ENCODE measurements at places on chromosomes 2 and 18. TPM values are rescaled to one million over a fixed set of nuclear protein-coding genes. Genes with fewer than 3 reads are reported as not detected.

- H3K4me1 ChIP-seq = peaks cover 19% of the 10 kb centered on the region
- no peak overlapping the region for H3K4me3 ChIP-seq
- H3K27me3 ChIP-seq = no peaks in the 10 kb centered on the region
- H3K36me3 ChIP-seq = no peaks in the 10 kb centered on the region
- peak; percentile 63 for DNase-seq
Measured at GRCh38 chr2:105671156-105671555, 73.6 kb upstream of the NCK2 start.

DNA sequence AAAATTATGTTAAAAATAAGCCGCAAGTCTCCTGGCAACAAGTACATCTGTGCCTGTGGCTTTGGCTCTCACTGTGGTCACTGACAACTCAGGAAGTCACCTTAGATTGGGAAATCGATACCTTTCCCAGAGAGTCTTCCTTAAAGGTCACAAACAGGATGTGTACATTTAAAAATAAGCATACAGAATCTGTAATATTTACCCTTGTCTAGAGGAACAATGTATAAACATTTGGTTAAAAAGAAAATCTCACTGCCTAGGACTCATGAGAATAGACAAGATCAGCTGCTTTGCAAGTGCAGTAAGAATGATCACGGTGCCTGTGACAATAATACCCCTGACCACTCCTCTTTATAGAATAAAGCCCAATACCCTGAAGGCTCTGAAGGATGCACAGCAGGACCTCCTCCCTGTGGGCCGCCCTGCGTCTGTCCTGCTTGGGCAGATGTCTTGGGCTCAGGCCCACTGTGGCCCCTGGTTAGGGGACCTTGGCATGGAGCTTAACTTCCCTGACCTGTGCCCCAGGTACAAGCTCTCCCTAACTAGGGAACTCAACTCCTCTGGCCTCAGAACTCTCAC lies 98.0 kb upstream of the MGAT4A start:
- DNase-seq = no peak
- no peaks in the 10 kb centered on the region for H3K27me3 ChIP-seq
- peaks cover 55% of the 10 kb centered on the region for H3K4me1 ChIP-seq
- no peak overlapping the region for H3K4me3 ChIP-seq

DNA sequence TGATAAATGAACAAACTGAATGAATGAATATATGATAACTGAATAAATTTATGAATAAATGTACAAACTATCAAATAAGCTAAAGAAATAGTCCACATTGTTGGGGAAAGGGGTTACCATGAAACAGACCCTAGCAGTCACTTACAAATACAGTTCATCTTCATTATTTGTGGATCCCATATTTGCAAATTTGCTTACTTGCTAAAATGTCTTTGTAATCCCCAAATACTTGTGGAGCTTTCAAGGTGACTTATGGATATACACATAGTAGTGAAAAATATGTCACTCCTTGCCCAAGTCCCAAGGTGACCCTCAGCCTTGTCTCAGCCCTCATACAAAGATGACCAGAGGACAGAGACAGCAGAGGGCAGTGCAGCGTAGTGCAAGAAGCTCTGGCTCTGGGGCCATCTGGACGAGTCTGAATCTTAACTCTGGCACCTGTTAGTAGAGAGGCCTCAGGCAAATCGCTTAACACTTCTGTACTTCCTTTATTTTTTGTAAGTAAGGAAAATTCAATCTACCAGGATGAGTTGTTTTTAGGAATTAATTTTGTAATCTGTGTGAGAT lies 3.1 kb downstream of the PAIP2B start:
- H3K27me3 ChIP-seq = no peaks in the 10 kb centered on the region
- H3K4me3 ChIP-seq = peak overlapping the region; percentile 90
- peak; percentile 64 for DNase-seq
- peak overlapping the region; percentile 95 for H3K27ac ChIP-seq
- H3K36me3 ChIP-seq = no peaks in the 10 kb centered on the region

DNA sequence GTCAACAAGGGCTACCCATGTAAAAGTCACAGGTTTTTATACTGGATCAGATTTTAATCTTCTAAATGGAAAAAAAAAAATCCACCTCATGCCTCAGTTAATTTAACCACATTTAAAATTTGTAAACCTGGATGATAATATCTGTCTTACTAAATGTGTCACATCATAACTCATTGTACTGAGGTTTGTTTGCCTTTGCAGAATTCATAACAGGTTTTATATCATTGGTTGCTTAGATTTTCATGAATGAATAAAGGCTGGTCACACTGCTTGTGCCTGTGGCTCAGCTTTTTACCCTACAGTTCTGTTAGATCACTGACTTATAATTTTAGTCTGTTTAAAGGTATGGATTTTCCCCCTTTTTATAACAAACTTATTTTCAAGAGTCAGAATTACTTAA lies 48.9 kb downstream of the PSMD14 start:
- H3K36me3 ChIP-seq = peaks cover 7% of the 10 kb centered on the region
- no peak overlapping the region for H3K4me3 ChIP-seq
- H3K4me1 ChIP-seq = peaks cover 20% of the 10 kb centered on the region
- DNase-seq = no peak
- H3K27me3 ChIP-seq = no peaks in the 10 kb centered on the region

- H3K27me3 ChIP-seq = no peaks in the 10 kb centered on the region
- no peak overlapping the region for H3K4me3 ChIP-seq
- no peaks in the 10 kb centered on the region for H3K36me3 ChIP-seq
- no peak overlapping the region for H3K27ac ChIP-seq
Measured at GRCh38 chr2:147782141-147782930, 62.5 kb upstream of the ACVR2A start.

GRCh38 chr2:9115229-9115628 lies 91.4 kb upstream of the ASAP2 start:
- no peaks in the 10 kb centered on the region for H3K4me1 ChIP-seq
- no peaks in the 10 kb centered on the region for H3K36me3 ChIP-seq
- no peaks in the 10 kb centered on the region for H3K27me3 ChIP-seq
- H3K4me3 ChIP-seq = no peak overlapping the region
- H3K27ac ChIP-seq = no peak overlapping the region

DNA sequence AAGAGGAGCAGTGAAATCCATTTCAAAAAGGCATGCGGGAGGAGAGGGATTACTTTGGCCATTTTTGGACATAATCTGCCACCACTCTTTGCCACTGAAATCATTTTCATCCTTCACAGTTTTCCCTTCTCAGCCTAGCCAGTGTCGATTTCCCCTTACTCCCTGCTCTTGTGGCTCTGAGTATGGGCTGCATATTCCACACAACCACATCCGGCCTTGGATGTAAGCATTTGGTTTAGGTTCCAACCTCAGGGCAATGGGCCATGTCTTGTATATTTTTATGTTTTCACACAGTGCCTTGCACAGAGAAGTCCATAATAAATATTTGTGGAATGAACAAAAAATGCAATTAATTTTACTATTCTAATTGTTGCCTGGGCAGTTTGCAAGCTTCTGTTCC lies 7.7 kb upstream of the SERPINE2 start:
- H3K27ac ChIP-seq = no peak overlapping the region
- H3K4me3 ChIP-seq = no peak overlapping the region
- DNase-seq = no peak
- H3K4me1 ChIP-seq = peaks cover 10% of the 10 kb centered on the region
- peaks cover 48% of the 10 kb centered on the region for H3K27me3 ChIP-seq
- H3K36me3 ChIP-seq = no peaks in the 10 kb centered on the region

- H3K27me3 ChIP-seq = no peaks in the 10 kb centered on the region
- H3K4me1 ChIP-seq = no peaks in the 10 kb centered on the region
- DNase-seq = no peak
- no peak overlapping the region for H3K27ac ChIP-seq
- no peaks in the 10 kb centered on the region for H3K36me3 ChIP-seq
Measured at GRCh38 chr2:51718881-51719280, 686.9 kb upstream of the NRXN1 start.

DNA sequence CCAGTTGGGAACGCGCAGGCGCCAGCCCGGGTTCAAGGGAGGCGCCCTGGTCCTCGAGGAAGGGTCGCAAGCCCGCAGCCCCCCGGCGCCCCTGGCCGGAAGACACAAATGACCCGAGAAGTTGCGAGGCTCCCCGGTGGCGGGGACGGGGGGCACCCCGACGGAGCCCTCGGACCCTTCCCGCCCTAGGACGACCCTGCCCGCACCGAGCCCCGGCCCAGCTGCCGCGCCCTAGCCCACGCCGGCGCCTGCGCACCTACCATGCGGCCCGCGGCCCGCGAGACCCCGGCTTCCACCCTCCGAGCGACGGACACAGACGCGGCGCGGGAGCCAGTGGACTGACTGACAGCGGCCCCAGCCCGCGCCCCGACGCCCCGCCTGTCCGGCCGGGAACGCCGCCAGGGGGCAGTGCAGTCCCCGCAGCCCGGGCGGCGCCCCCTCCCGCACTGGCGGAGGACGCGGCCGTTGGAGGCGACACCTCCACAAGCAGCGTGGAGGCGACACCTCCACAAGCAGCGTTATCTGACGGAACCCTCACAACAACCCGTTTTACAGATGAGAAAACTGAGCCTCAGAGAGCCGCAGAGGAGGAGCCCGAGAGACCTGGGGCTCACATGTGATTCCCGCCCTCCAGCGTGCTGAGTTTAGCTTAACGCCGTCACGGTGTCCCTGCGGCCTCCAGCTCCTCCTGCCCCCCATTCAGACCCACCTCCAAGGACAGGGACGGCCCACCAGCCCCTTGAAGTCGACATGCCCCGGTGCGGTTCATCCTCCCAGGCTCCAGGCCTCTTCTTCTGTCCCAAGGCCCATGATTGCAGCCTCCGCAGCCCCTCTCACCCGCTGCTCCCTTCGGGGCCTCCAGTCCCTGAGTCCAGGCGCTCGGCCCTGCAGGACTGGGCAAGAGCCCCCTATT lies at the start of gene NMUR1:
NMUR1 (minus strand) TSS at position 347 of the 913 bp plus-strand sequence; CDS start at position 263, 84 bp downstream.
- peak within 1 kb of the TSS; percentile 64 for H3K4me3 ChIP-seq
- DNase-seq = peak; percentile 74
- H3K4me1 ChIP-seq = peaks cover 10% of the 10 kb centered on the region
- H3K36me3 ChIP-seq = no peaks in the 10 kb centered on the region
- peaks cover 9% of the 10 kb centered on the region for H3K27me3 ChIP-seq

GRCh38 chr2:47503481-47504070 lies 100.6 kb downstream of the MSH2 start:
- no peak for DNase-seq
- H3K36me3 ChIP-seq = no peaks in the 10 kb centered on the region
- no peak overlapping the region for H3K27ac ChIP-seq

- H3K4me1 ChIP-seq = peaks cover 44% of the 10 kb centered on the region
- no peaks in the 10 kb centered on the region for H3K36me3 ChIP-seq
- no peak overlapping the region for H3K27ac ChIP-seq
- no peak for DNase-seq
Measured at GRCh38 chr2:109475531-109476210, 138.1 kb downstream of the SEPTIN10 start.

- H3K27ac ChIP-seq = peak overlapping the region; percentile 90
- peaks cover 67% of the 10 kb centered on the region for H3K4me1 ChIP-seq
- no peaks in the 10 kb centered on the region for H3K27me3 ChIP-seq
Measured at GRCh38 chr2:98730707-98731040, 258 bp downstream of the MGAT4A start.

DNA sequence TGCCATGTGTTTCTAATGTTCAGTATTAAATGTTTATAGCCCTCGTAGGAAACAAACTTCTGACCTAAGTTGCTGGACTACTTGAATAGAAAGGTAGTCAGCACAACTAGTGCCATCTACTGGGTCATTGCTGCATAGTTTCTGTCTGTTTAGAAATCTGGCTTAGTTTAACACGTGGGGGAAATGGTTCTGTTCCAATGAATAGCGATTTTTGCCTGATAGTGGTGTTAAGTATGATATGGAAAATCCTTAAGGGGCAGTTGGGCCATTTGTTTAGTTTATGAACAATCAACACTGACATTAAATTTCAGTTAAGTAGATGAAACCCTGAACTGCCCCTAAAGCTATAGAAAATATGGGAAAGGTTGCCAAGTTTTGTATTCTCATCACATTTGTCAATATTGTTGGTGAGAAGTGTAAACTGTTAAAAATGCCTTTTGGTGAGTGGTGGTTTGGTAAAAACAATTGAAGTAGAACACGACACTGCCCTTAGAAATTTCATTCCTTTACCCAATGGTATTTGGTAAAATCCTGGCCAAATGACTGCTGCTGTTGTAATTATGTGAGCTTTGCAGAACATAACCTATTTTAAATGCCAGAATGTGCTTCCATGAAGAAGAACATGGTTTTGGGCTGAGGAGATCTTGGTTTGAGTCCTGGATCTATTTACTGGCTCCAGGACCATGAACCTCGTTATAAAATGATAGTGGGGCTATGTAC lies 13.2 kb downstream of the NABP1 start:
- H3K4me1 ChIP-seq = peaks cover 13% of the 10 kb centered on the region
- no peaks in the 10 kb centered on the region for H3K36me3 ChIP-seq
- DNase-seq = no peak
- no peak overlapping the region for H3K4me3 ChIP-seq

- H3K27me3 ChIP-seq = no peaks in the 10 kb centered on the region
- H3K27ac ChIP-seq = no peak overlapping the region
- H3K36me3 ChIP-seq = no peaks in the 10 kb centered on the region
- H3K4me3 ChIP-seq = no peak overlapping the region
- DNase-seq = no peak
Measured at GRCh38 chr2:174623690-174624089, 26.1 kb upstream of the WIPF1 start.

DNA sequence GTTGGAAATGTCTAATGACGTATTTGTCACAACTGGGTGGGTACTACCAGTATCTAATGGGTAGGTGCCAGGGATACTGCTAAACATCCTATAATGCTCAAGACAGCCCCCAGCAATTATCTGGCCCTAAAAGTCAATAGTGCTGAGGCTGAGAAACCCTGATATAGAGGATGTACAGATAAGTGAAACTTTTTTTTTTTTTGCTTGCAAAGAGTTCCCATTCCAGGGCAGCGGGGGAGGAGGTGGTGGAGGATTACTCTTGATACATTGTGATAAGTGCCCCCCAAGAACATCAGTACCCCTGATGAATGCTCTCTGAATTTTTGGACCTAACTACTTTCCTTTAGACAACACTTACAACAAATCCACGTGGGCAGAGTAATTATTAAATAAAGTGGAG lies 329.7 kb upstream of the SPRED2 start:
- H3K4me3 ChIP-seq = no peak overlapping the region
- no peaks in the 10 kb centered on the region for H3K4me1 ChIP-seq
- H3K27ac ChIP-seq = no peak overlapping the region
- DNase-seq = no peak

CD226 gene
- total RNA-seq = 0.91 TPM

SERPINB5 gene
- total RNA-seq = not detected

CPO gene
- total RNA-seq = 0.25 TPM

WBP1 gene
- 46.1 TPM for total RNA-seq

MITD1 gene
- 16.0 TPM for total RNA-seq

HRH4 gene
- total RNA-seq = 0.33 TPM

DTNA gene
- total RNA-seq = 167 TPM

CIB4 gene
- not detected for total RNA-seq

RIT2 gene
- not detected for total RNA-seq

Measured in left ventricle myocardium inferior (tissue), 1 donor.